ENCODE measurements at places on chromosomes 5 and 9.

- no peak for DNase-seq
Observed at GRCh38 chr5:142931896-142932686, 161.9 kb downstream of the ARHGAP26 start.

DNA sequence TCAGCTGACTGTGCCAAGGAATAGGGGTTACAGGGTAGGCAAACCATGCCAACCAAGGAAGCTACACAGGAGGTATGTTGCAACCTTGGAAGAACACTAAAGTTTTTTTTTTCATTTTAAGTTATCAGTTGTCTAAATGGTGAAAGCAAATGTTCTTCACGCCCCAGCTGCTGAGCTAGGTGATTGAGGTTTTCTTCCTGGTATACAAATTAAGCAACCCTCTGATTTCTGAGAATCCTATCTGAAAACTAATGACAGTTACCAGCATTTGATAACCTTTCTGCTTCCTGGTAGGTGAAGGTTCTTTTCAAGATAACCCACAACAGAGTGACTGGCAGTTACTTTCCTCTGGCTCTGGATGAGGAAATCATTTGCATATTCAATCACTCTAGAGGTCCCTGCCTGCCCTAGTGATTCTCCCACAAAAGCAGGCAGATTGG, 194.9 kb downstream of the ATP10B start:
- no peak for DNase-seq

- no peak for DNase-seq
Observed at GRCh38 chr5:60830581-60831127, 13.4 kb downstream of the ELOVL7 start.

GRCh38 chr9:116087751-116088194, 65.8 kb upstream of the PAPPA start:
- DNase-seq = peak; percentile 44

GRCh38 chr5:20023686-20024180, 35.7 kb upstream of the CDH18 start:
- no peak for DNase-seq

DNA sequence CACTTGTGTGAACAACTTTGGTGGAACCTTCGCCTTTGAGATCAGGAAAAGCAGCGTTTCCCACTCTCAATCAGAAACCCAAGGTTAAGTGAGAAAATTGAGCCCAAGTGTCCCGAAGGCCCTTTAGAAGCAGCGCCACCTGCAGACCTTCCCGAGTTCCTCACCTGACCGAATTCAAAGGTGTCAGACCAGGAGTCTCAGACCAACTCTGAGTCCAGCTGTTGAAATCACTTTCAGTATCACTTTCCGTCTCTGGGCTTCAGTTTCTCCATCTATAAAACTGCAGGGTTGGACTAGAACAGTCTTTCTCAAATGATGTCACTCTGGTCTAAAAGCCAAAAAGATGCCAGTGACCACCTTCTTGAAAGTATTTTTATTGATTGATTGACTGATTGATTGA, 31.7 kb upstream of the GRHPR start:
- DNase-seq = no peak

DNA sequence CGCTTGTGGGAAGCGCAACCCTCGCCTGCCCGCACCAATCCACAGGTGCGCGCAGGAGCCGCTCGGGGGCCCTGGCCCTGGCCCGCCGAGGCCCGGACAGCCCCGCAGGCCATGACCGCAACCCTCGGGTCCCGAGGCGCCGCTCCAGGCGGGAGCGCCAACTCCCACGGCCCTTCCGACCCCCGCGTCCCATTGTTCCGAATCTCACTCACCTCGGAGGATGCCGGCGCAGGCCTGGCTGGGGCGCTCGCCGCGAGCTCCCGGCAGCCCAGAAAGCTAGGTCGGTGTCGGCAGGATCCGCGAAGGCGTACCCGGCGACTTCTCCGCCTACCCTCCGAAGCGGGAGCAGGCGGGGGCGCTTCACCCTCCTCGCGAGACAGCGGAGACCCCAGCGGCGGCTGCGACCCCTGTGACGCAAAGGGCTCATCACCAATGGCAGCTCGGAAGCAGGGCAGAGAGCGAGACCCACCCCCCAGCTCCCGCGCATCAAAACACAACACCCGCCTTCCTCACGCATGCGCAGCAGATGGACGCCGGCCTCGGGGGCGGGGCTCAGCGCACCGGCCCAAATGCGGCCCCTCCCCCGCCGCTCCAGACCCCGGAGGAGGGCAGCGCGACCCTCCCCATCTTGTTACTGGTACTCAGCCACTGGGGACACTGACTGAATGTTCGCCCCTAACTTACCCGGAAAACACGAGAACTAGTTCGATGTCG, 1.4 kb upstream of the SMIM27 start:
- peak; percentile 75 for DNase-seq

DNA sequence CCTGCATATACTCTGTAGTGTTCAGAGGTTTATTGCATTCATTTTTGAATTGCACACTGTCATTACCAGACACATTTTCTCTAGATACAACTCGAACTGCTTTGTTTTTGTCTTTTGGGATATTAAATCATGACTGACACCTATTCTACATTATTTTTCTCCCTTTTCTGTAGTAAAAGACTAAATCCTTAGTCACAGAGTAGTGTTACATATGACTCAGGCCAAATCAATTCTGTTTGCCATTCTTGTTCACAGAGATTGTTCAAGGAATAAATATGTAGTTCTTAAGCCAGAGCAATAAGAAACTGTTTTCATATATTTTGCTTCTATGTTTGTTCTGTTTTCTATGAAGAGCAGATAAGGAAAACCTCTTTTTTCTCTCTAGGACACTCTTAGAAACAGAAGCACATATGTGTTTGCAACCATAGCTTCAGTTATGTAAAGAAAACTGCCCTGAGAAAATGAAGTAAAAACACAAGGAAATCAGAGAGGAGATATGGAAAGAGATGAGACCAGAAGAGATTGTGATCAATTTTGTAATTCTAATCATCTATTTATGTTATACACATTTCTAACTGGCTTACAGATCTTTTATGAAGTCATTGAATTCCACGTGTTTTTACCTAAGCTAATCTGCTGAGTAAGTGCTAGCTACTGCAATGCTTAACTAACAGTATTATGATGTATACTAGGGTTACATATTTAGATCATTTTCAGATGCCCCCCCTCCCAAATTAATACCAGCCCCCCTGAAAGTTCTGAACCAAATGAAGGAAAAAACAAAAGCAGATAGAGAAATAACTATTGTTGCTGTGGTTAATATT, 1995.6 kb upstream of the CDH6 start:
- DNase-seq = no peak

GRCh38 chr5:51302343-51302742, 80.9 kb upstream of the ISL1 start:
- no peak for DNase-seq

Measured in NCI-H2171 (cell line).